ENCODE measurements at places on chromosomes 13 and 19.

DNA sequence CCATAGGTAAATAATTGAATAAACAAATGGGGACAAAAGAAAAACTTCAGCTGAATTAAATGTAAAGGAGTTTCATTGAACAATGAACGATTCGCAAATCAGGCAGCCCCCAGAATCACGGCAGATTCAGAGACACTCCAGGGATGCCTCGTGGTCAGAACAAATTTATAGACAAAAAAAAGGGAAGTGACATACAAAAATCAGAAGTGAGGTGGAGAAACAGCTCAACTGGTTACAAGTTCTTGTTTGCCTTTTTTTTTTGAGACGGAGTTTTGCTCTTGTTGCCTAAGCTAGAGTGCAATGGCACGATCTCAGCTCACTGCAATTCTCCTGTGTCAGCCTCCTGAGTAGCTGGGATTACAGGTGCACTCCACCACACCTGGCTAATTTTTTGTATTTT lies 5.7 kb downstream of the ZNF566 start:
- DNase-seq, result no peak

- no peak for DNase-seq
These were observed 6.2 kb upstream of the SLC25A41 start for GRCh38 chr19:6439743-6440142.

DNA sequence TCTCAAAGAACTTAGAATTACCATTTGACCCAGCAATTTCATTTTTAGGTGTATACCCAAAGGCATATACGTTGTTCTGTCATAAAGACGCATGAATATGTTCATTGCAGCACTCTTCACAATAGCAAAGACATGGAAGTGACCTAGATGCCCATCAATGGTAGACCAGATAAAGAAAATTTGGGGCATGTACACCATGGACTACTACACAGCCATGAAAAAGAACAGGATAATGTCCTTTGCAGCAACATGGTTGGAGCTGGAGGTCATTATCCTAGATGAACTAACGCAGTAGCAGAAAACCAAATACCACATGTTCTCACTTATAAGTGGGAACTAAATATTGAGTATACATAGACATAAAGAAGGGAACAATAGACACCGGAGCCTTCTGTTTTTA lies 20.7 kb downstream of the PAN3 start:
- DNase-seq, result no peak

DNA sequence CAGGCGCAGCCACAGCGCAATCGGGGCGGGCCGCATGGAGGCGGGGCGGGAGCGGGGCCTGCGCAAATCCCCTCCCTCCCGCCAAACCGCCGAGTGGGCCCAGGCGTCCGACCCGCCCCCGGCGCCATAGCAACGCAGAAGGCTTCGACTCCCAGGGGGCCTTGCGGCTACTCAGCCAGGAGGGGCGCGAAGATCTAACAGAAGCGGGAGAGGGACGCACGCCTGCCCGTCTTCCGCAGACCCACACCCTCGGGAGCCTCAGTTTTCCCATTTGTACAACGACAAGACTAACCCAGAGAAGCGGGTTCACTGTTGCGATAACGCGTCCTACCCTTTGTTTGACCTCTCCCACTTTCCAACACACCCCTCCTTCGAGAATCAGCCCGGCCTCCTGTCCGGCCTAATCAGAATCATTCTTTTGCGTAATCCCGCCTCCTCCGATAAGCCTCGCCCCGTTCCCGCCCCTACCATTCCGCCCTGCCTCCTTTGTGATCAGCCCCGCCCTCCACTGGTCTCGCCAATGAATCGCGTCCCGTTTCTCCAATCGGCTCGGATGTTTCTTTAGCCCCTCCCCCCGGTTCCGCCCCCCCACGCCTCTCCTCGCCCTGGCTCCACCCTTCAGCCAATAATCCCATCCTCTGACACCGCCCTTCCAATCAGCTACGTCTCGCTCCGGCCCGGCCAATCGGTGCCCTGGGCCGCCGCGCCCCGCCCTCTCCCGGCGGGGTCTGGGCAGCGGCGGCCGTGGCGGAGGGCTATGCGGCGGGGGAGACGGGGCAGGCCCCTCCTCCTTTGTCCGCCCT lies at the start of gene PCSK4:
Gene PCSK4, minus strand, starts transcription at position 40 of the 803 bp plus-strand sequence. Its CDS starts 4 bp downstream, at position 36.
- DNase-seq, result peak; percentile 97
